ENCODE measurements at places on chromosomes 13 and 19.

GRCh38 chr19:40632311-40633036 lies 31.3 kb downstream of the LTBP4 start:
- DNase-seq: no peak

DNA sequence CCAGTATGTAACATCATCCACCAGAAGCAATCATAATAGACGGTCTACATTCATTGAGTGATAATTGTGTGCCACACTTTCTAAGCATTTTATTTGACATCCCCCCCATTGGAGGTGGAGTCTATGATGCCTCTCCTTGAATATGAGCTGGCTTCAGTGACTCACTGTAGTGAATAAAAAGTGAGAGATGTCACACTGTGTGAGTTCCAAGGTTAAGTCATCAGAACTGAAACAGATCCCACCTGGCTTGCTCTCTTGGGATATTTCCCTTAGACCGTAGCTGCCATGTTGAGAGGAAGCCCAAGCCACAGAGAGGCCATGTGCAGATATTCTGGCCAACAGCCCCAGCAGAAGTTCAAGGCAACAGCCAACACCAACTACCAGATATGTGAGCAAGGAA lies 12.6 kb downstream of the RTBDN start:
- DNase-seq: no peak

- no peak for DNase-seq
These were observed at the start of gene PPP1R12C for GRCh38 chr19:55116859-55117662. Gene PPP1R12C (minus strand): TSS chr19:55117637. CDS start chr19:55117543, 94 bp downstream.

GRCh38 chr13:51832471-51833152 lies 12.4 kb downstream of the TMEM272 start:
- peak; percentile 46 for DNase-seq

GRCh38 chr19:40519352-40520322 lies 52.8 kb downstream of the SPTBN4 start:
- DNase-seq: no peak

DNA sequence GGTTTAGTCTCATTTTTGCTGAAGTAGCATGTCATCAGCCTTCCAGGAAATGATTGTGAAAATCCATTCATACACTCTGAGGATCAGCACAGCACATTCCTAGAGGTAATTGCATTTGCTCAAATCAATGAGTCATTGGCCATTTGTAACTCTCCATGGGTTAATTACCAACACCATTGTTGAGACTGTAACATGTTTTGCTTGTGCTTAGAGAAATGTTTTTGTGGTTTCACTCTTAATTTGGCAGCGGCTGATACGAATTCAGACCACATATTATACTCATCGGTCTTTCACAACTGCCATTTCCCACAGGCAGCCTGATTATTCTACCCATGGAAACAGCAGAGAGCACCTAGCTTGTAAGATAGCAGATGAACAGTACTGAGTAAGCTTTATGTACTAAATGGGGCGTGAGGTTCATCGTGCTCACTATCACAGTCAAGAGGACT lies 110.3 kb downstream of the NHLRC3 start:
- peak; percentile 70 for DNase-seq

GRCh38 chr19:35383536-35383935 lies 12.7 kb downstream of the GPR42 start:
- no peak for DNase-seq

Data from fibroblast of gingiva (primary cell).